ENCODE measurements at places on chromosomes 5 and 9.

GRCh38 chr5:111946556-111946955 is 189.6 kb upstream of the NREP start:
- H3K27me3 ChIP-seq: no peaks in the 10 kb centered on the region
- no peak for DNase-seq
- no peak overlapping the region for H3K27ac ChIP-seq
- H3K4me3 ChIP-seq: no peak overlapping the region

- no peak for DNase-seq
- no peaks in the 10 kb centered on the region for H3K27me3 ChIP-seq
- peak overlapping the region; percentile 53 for H3K27ac ChIP-seq
Measured at GRCh38 chr5:1963358-1963757, 80.6 kb upstream of the IRX4 start.

GRCh38 chr5:157877821-157878220 is 18.9 kb upstream of the CLINT1 start:
- no peaks in the 10 kb centered on the region for H3K27me3 ChIP-seq
- no peak for DNase-seq
- no peak overlapping the region for H3K4me3 ChIP-seq
- no peaks in the 10 kb centered on the region for H3K4me1 ChIP-seq
- no peak overlapping the region for H3K27ac ChIP-seq
- H3K36me3 ChIP-seq: no peaks in the 10 kb centered on the region

GRCh38 chr5:119389288-119390030 is 33.6 kb downstream of the TNFAIP8 start:
- H3K4me1 ChIP-seq: no peaks in the 10 kb centered on the region
- no peak overlapping the region for H3K27ac ChIP-seq
- H3K4me3 ChIP-seq: no peak overlapping the region
- no peaks in the 10 kb centered on the region for H3K36me3 ChIP-seq
- no peaks in the 10 kb centered on the region for H3K27me3 ChIP-seq
- no peak for DNase-seq

- H3K27ac ChIP-seq: no peak overlapping the region
- H3K36me3 ChIP-seq: peaks cover 3% of the 10 kb centered on the region
- no peak for DNase-seq
- H3K4me3 ChIP-seq: no peak overlapping the region
- H3K4me1 ChIP-seq: peaks cover 16% of the 10 kb centered on the region
- H3K27me3 ChIP-seq: no peaks in the 10 kb centered on the region
Measured at GRCh38 chr5:6719417-6719816, 6.2 kb downstream of the TENT4A start.

- no peaks in the 10 kb centered on the region for H3K36me3 ChIP-seq
Measured at GRCh38 chr5:40906351-40906751, 2.9 kb upstream of the C7 start.

- no peaks in the 10 kb centered on the region for H3K27me3 ChIP-seq
- no peak overlapping the region for H3K27ac ChIP-seq
- H3K4me1 ChIP-seq: no peaks in the 10 kb centered on the region
- H3K36me3 ChIP-seq: no peaks in the 10 kb centered on the region
Measured at GRCh38 chr9:2966565-2967300, 122.8 kb upstream of the PUM3 start.

DNA sequence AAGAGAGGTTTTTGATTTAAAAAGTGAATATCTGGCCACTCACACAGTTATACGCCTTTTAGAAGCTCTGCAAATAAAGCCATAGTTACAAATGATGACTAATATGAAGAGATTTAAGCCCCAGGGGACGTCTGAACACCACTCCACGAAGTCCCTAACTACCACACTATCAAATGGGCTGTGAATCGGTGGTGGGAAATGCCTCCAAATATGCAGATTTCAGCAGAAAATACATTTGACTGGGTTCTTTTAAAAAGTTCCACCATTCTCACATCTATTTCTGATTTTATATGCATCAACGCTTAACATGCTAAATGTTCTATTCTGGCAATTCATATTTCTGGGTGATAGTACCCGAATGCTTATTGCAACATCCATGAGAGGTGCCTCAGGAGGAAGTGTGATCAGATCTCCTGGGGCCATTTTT is 22.5 kb downstream of the TICAM2 start:
- no peaks in the 10 kb centered on the region for H3K27me3 ChIP-seq
- no peak for DNase-seq
- no peaks in the 10 kb centered on the region for H3K36me3 ChIP-seq
- no peak overlapping the region for H3K27ac ChIP-seq

GRCh38 chr5:146623666-146624065 is 107.7 kb upstream of the GPR151 start:
- H3K4me1 ChIP-seq: no peaks in the 10 kb centered on the region
- DNase-seq: no peak
- no peaks in the 10 kb centered on the region for H3K27me3 ChIP-seq
- H3K27ac ChIP-seq: no peak overlapping the region

GRCh38 chr5:149166591-149167100 is 25.4 kb downstream of the ABLIM3 start:
- H3K36me3 ChIP-seq: no peaks in the 10 kb centered on the region
- no peak for DNase-seq
- H3K27me3 ChIP-seq: no peaks in the 10 kb centered on the region
- no peak overlapping the region for H3K4me3 ChIP-seq

DNA sequence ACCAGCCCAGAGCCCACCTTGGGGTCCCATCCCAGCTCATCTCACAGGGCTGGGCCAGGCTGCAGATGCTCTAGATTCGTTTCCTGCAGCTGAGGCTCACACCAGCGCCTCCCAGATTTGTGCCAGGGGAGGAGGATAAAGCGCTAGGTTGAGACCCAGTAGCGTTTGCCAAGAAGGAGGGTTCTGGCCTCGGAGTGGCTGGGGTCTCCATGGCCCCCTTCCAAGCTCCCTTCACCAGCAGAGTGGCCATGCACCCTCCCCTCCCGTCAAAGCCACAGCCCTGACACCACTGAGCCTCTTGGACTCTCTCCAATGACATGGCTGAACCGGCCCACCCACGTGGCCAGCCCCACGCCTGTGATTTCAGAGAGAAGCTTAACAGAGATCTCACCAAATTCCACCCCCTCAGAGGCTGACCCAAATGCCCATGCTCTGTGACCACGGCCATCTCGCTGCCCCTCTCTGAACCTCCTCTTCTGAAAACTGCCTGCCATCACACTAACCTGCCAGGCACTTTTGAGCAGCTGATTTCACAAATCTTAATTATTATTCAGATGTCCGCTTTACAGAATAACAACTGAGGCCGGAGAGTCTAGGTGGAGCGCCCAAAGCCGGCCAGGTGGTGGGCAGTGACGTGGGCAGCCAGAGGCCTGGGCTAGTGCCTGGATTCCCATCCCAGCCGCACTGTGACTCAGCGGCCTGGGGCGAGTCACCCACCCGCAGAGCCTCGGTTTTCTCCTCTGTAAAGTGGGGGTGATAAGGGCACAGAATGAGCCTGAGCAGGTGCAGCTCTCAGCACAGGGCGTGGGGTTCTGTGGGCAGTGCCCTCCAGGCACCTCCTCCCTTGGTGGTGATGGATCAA is 155.7 kb downstream of the C9orf50 start:
- H3K27ac ChIP-seq: no peak overlapping the region
- peaks cover 18% of the 10 kb centered on the region for H3K4me1 ChIP-seq
- no peak for DNase-seq
- no peaks in the 10 kb centered on the region for H3K27me3 ChIP-seq
- H3K36me3 ChIP-seq: no peaks in the 10 kb centered on the region

GRCh38 chr5:74422671-74423070 is 217.9 kb downstream of the ENC1 start:
- DNase-seq: no peak
- H3K36me3 ChIP-seq: no peaks in the 10 kb centered on the region
- H3K4me1 ChIP-seq: peaks cover 19% of the 10 kb centered on the region
- H3K4me3 ChIP-seq: no peak overlapping the region
- H3K27me3 ChIP-seq: no peaks in the 10 kb centered on the region

DNA sequence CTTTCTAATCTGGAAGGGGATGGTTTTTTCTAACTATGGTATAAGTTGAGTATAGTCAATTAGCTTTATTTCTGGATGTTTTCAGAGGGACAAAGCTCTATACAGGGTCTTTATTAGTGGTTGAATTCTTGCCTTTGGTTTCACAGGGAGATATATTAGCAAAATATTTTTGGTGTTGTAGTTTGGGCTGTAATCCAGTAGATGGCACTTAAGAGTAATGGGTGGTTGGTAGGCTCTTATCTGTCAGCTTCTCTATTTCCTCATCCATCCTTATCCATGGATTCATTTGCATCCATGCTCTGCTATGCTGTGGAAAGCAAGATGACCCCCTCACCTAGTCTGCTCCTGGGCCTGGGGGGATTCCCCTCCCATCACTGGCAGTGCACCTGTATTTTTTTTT is 363.6 kb upstream of the CYLC2 start:
- peak; percentile 14 for DNase-seq
- H3K4me1 ChIP-seq: no peaks in the 10 kb centered on the region
- H3K27ac ChIP-seq: no peak overlapping the region
- H3K36me3 ChIP-seq: no peaks in the 10 kb centered on the region
- no peak overlapping the region for H3K4me3 ChIP-seq

DNA sequence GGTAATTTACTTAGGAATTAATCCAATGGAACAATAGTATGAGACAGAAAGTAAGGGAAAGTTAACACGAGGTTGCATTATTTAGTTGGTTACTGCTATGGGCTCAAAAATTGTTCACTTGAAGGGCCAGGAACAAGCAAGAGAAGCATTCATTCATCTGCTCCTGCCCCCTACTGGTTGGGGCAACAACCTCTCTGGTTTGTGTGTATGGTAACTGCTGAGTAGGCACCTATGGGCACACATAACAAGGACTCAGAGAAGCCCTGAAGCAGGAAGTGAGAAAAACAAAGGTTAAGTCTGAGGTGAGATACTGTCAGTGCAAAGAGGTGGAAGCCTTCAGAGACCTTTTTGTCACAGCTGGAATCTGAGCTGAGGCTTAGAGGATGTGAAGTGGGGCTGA is 34.4 kb upstream of the RANBP6 start:
- H3K27ac ChIP-seq: no peak overlapping the region
- H3K4me1 ChIP-seq: no peaks in the 10 kb centered on the region
- DNase-seq: no peak
- H3K36me3 ChIP-seq: no peaks in the 10 kb centered on the region

DNA sequence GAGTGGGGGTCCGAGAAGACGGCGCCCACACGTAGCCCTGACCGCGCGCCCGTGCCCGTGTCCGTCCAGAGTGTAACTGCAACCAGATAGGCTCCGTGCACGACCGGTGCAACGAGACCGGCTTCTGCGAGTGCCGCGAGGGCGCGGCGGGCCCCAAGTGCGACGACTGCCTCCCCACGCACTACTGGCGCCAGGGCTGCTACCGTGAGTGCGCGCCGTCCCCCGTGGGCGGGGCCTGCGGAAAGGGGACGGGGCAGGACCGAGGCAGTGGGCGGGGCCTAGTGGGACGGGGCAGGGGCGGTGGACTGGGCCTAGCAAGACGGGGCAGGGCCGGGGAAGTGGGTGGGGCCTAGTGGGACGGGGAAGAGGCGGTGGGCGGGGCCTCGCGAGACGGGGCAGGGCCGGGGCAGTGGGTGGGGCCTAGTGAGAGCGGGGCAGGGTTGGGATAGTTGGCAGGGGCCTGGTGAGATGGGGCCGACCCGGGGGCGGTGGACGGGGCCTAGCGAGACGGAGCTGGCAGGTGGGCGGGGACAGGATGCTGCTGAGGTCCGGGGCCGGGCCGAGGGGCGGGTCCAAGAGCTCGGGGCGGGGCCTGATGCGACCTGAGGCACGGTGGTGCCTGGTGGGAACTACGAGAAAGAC is 79.1 kb downstream of the NTNG2 start:
- peaks cover 5% of the 10 kb centered on the region for H3K4me1 ChIP-seq
- peak overlapping the region; percentile 56 for H3K4me3 ChIP-seq
- DNase-seq: peak; percentile 97
- no peaks in the 10 kb centered on the region for H3K36me3 ChIP-seq
- no peak overlapping the region for H3K27ac ChIP-seq
- no peaks in the 10 kb centered on the region for H3K27me3 ChIP-seq

DNA sequence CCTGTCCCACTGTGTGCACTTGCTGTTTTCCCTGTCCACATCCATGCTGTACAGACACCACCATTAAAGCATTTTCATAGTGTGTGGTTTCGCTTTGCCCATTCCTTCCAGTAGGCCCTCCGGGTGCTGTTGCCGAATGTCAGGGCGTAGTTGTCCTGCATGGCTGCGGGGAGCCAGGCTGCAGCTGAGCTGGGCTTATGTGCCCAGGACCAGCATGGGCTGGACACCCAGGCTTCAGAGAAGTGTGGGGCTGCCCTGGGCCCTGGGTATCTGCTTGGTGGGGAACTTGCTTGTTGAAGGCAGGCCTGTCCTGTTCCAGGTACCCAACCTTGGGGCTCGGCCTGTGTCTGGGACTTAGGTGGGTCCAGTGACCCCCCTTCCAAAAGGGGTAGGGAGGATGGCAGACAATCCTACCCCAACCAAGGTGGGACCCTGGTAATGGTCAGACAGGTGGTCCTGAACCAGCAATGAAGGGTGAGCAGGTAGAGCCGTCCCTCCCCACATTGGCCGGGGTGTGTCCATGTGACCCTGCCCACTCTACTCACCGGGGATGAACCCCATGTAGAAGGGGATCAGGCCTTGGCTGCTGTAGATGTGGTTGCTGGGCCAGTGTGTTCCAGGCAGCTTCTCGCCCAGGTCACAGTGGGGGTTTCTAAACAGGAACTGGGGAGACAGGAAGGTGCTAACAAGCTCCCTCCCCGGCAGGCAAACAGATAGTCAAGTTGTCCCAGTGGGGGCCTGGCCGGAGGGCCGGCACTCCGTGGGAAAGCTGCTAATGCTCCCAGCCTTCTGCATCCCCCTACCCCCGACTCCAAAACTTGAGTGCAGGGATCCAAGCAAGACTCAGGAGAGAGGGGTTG is 2.8 kb downstream of the TUBB4B start:
- no peak overlapping the region for H3K4me3 ChIP-seq
- H3K27ac ChIP-seq: peak overlapping the region; percentile 95
- no peak for DNase-seq
- peaks cover 16% of the 10 kb centered on the region for H3K4me1 ChIP-seq

GRCh38 chr5:170773024-170773985 is 10.2 kb upstream of the GABRP start:
- no peak overlapping the region for H3K4me3 ChIP-seq
- no peak for DNase-seq
- H3K27ac ChIP-seq: no peak overlapping the region
- no peaks in the 10 kb centered on the region for H3K4me1 ChIP-seq
- H3K36me3 ChIP-seq: no peaks in the 10 kb centered on the region
- H3K27me3 ChIP-seq: no peaks in the 10 kb centered on the region

GRCh38 chr5:54556141-54556540 is 38.6 kb downstream of the SNX18 start:
- no peak for DNase-seq
- H3K4me3 ChIP-seq: no peak overlapping the region
- no peaks in the 10 kb centered on the region for H3K27me3 ChIP-seq
- H3K27ac ChIP-seq: no peak overlapping the region

GRCh38 chr5:82314964-82315758 is 37.0 kb upstream of the RPS23 start:
- no peaks in the 10 kb centered on the region for H3K36me3 ChIP-seq
- no peak overlapping the region for H3K27ac ChIP-seq
